ENCODE measurements at places on chromosomes 11 and 22.

DNA sequence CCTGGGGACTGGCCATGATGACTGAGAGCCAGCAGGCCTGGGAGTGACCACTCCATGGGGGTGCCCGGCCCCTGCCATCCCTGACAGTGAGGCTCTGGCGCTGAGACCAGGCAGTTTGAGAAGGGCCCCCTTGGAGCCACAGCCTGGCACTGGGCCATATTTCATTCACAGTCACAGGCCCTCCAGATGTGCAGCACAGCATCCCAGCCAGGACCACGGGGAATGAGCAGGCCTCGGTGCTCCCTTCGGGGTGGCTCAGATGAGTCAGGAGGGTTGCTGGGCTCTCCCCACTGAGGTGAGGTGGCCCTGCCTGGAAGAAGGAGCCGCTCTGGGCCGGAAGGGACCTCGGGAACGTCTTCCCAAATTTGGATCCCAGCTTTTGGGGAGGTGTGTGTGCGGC lies 53.0 kb downstream of the GRAMD4 start:
- H3K4me1 ChIP-seq: no peaks in the 10 kb centered on the region
- no peaks in the 10 kb centered on the region for H3K27me3 ChIP-seq
- peaks cover 65% of the 10 kb centered on the region for H3K36me3 ChIP-seq
- ATAC-seq: no peak
- peak overlapping the region; percentile 95 for H3K27ac ChIP-seq

DNA sequence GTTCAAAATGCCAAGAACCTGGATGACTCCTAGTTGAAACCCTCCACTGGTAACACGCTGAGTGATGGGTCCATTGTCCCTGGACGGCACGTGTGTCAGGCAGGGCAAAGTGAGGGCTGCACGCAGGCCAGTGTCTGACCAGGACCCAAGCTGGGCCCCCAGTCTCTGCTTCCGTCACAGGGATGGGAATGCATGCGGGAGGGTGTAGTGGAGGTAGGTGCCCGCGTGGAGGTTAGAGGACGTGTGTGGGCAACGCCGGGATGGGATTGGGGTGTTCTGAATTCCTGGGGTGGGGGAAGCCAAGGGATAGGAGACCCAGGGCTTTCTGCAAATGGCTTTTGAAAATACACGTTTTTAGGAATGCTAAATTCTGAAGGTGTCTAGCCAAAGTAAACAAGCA lies 943.3 kb downstream of the BRD1 start:
- H3K4me1 ChIP-seq: no peaks in the 10 kb centered on the region
- H3K27ac ChIP-seq: no peak overlapping the region
- H3K27me3 ChIP-seq: peaks cover 2% of the 10 kb centered on the region
- no peak for ATAC-seq
- no peaks in the 10 kb centered on the region for H3K36me3 ChIP-seq
- H3K4me3 ChIP-seq: no peak overlapping the region

GRCh38 chr11:115217726-115218311 lies 286.4 kb downstream of the CADM1 start:
- no peak overlapping the region for H3K4me3 ChIP-seq
- no peaks in the 10 kb centered on the region for H3K4me1 ChIP-seq
- no peak overlapping the region for H3K27ac ChIP-seq
- ATAC-seq: no peak

- H3K4me3 ChIP-seq: peak overlapping the region; percentile 60
- H3K36me3 ChIP-seq: no peaks in the 10 kb centered on the region
- H3K27me3 ChIP-seq: no peaks in the 10 kb centered on the region
- H3K4me1 ChIP-seq: peaks cover 33% of the 10 kb centered on the region
- ATAC-seq: peak; percentile 78
These were observed 203.2 kb downstream of the CSNK2A3 start for GRCh38 chr11:11149671-11150459.

- no peaks in the 10 kb centered on the region for H3K36me3 ChIP-seq
- peak overlapping the region; percentile 54 for H3K27ac ChIP-seq
- no peak overlapping the region for H3K4me3 ChIP-seq
- no peak for ATAC-seq
These were observed 38.2 kb downstream of the TXN2 start for GRCh38 chr22:36443198-36443770.

DNA sequence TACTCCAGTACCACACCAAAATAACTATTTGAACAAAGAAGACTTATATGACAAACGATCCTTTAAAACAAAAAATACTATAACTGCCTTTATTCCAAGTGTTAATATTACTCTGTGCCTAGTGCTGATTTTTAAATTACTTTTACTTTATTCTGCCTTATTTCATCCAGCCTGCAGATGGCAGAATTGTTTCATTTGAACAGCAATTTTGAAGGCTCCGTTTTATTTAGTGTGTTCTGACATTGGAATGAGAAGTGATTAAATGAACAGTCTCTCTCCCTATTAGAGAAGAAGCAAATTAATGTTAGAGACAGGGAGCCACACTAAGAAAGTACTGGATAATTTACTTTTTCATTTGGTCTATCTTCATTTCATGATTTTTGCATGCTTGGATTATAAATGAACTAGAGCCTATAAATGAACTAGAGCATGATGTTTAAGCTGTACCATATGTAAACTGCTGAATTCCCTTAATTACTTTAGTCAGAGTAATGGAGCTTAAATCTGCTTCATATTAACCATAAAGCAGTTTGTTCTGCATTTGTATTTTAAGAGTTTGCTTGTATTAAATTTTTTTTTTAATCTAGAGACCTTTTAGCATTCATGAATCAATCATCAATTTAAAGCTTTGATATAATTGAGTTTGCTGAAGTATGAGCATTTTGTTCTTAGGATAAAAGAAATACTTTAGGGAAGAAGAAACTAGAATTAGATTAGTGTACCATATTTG lies 9.8 kb downstream of the PDHX start:
- peaks cover under 1% of the 10 kb centered on the region for H3K36me3 ChIP-seq
- no peak for ATAC-seq
- H3K4me3 ChIP-seq: no peak overlapping the region
- H3K27ac ChIP-seq: peak overlapping the region; percentile 12

DNA sequence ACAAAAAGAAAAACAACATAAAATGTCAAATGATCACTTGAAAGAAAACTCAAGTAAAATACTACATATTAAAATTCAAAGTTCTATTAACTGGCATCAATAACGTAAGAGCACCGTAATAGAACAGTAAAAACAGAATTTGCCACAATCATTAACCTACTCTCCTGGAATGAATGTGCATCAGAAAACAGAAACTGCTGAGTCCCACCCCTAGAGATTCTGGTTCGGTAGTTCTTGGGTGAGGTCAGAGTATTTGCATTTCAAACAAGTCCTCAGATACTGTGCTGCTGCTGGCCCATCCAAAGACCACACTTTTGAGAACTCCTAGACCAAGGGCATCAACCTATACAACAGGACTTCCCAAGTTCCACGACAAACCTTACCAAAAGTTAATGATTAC lies 23.5 kb downstream of the PITPNB start:
- peak overlapping the region; percentile 24 for H3K4me3 ChIP-seq
- H3K27me3 ChIP-seq: no peaks in the 10 kb centered on the region
- no peak overlapping the region for H3K27ac ChIP-seq
- ATAC-seq: peak; percentile 72
- peaks cover 100% of the 10 kb centered on the region for H3K36me3 ChIP-seq
- peaks cover 16% of the 10 kb centered on the region for H3K4me1 ChIP-seq

DNA sequence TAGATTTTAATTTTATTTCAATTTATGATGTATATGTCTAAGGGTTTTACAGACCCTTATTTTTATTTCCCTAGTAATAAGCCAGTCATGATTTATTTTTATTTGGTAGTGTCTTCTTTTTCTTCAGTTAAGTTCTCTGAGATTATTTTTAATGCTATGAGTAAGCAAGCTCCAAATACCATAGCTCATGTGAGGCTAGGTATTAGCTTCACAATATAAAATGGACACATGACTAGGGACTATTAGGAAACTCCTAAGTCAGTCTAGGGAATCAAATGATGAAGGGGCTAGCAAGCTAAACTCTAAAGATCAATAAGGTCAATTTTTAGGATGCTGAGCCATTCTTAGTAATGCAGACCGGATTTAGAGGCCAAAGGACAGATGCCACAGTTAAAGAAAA lies 45.9 kb downstream of the CKAP5 start:
- no peaks in the 10 kb centered on the region for H3K4me1 ChIP-seq
- H3K4me3 ChIP-seq: no peak overlapping the region
- no peaks in the 10 kb centered on the region for H3K27me3 ChIP-seq
- H3K36me3 ChIP-seq: peaks cover 82% of the 10 kb centered on the region

DNA sequence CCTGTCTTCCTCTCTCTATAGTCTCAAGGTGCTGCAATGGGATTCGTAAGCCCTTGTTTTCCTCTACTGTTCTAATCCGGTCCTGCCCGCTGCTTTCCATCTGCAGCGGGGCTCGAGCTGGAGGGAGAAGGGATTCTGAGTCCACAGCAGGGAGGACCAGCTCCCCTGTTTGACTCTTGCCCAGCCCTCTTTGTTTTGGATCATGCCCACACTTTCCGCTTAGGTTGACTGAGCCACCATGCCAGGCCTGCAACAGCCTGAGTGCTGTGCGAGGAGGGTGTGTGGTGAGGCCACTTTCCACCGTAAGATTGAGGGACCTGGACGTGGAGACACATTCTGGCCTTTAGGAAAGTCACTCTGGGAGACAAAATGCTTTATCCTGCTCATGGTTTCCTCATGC lies 58.3 kb downstream of the CEP164 start:
- H3K27me3 ChIP-seq: no peaks in the 10 kb centered on the region
- H3K4me3 ChIP-seq: no peak overlapping the region
- H3K36me3 ChIP-seq: peaks cover 55% of the 10 kb centered on the region
- no peaks in the 10 kb centered on the region for H3K4me1 ChIP-seq

DNA sequence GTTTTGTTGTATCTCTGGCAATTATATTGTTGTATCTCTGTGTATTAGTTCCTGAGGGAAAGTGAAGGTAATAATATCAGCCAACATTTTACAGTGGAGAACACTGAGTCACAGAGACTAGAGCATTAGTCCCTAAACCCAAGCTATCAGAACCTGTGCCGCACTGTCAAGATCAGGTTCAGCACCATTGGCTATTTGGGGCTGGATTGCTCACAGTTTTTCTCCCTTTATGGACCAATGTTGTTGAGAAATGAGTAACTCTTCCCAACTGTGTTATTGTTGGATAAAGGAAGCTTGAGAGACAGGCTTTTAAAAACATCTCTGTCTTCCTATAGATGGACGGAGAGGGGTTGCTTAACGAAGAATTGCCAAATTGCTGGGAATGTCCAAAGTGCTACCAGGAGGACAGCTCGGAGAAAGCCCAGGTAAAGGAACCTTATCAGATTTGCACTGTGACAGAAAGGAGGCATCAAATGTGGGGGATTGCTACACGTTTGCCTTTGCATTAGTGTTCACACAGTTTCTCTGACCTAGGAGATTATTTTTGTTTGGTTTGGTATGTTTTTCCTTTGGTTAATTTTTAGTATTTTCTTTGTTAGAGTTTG lies 18.2 kb upstream of the GRK2 start:
- ATAC-seq: no peak
- no peak overlapping the region for H3K4me3 ChIP-seq
- H3K27ac ChIP-seq: no peak overlapping the region

GRCh38 chr11:409600-410483 lies 5.0 kb downstream of the SIGIRR start:
- peaks cover 13% of the 10 kb centered on the region for H3K4me1 ChIP-seq
- no peak for ATAC-seq
- H3K36me3 ChIP-seq: no peaks in the 10 kb centered on the region

GRCh38 chr11:96204721-96205459 lies 138.1 kb downstream of the MAML2 start:
- peaks cover 5% of the 10 kb centered on the region for H3K36me3 ChIP-seq
- peak; percentile 84 for ATAC-seq
- peak overlapping the region; percentile 86 for H3K27ac ChIP-seq
- H3K27me3 ChIP-seq: no peaks in the 10 kb centered on the region
- peaks cover 46% of the 10 kb centered on the region for H3K4me1 ChIP-seq

DNA sequence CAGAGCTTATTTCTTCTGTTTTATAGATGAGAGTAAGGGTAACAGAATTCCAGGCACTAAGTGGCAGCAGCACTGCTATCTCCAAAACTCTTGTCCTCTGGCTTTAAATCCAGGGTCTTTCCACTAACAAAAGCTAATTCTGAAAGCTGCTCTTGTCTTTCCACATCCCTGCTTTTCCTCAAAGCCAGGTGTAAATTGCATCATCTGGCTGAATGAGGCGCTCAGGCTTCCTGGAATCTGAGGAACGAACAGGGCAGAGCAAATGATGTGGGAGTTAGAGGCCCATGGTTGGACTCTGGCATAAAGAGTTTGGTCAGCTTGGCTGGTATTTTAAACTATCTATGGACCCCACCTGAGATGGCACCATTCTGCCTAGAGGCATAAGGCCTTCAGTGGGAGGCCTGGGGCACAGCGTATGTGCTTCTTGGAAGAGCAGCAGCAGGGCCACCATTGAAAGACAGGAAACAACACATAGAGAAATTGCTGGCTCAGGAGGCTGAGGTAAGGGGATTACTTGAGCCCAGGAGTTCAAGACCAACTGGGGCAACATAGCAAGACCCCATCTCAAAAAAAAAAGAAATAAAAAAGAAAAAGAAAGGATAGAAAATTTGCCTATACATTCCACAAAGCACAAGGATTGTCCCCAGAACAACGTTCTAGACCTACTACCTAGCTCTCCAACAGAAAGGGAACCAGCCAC lies 1.9 kb downstream of the KCNJ5 start:
- no peaks in the 10 kb centered on the region for H3K4me1 ChIP-seq
- ATAC-seq: no peak
- no peak overlapping the region for H3K27ac ChIP-seq

GRCh38 chr11:71326328-71326940 lies 74.1 kb upstream of the SHANK2 start:
- H3K4me3 ChIP-seq: no peak overlapping the region
- H3K27me3 ChIP-seq: peaks cover 18% of the 10 kb centered on the region
- no peaks in the 10 kb centered on the region for H3K4me1 ChIP-seq
- no peak for ATAC-seq
- no peak overlapping the region for H3K27ac ChIP-seq

DNA sequence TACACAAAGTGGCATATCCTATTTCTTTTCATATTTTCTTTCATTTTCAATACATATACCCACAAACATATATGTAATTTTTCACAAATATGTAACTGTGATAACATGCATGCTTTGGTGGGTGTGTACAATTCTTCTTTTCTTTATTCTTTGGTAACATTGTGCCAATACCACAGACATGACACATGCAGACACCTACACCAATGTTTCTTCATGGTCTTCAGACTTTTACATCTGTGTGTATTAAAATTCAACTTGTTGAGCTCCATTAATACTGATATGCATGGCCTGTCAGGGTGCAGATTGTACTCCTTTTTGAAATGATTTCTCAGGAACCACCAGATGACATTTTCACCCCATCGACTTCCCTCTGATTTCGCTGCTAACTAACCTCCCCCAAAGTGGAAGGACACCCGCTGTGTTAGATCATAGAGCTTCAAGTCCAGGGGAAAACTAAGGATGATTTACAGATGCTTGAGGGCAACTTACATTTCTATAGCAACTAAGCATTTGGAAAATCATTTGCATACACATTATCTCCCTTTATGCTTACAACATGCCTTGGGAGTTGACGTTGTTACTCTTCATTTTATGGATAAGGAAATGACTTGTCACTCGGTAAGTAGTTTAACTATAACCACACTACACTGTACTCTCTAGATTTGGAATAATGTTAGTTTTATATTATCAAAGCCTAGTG lies 10.5 kb upstream of the PANX3 start:
- no peaks in the 10 kb centered on the region for H3K36me3 ChIP-seq
- peaks cover 26% of the 10 kb centered on the region for H3K27me3 ChIP-seq
- H3K27ac ChIP-seq: no peak overlapping the region
- no peaks in the 10 kb centered on the region for H3K4me1 ChIP-seq
- no peak overlapping the region for H3K4me3 ChIP-seq

GRCh38 chr11:101860696-101861427 lies 53.9 kb upstream of the CEP126 start:
- H3K27me3 ChIP-seq: peaks cover 8% of the 10 kb centered on the region
- peak; percentile 60 for ATAC-seq
- H3K27ac ChIP-seq: no peak overlapping the region
- no peaks in the 10 kb centered on the region for H3K4me1 ChIP-seq
- H3K36me3 ChIP-seq: no peaks in the 10 kb centered on the region

Data from activated T-helper 17 cell treated with anti-CD3 and anti-CD28 coated beads, Interleukin-2, amount 50 U/mL, for 72 hours (primary cell).